Omental fat pad (tissue), 4 donors: ENCODE measurements at places on chromosomes 2 and 18.

DNA sequence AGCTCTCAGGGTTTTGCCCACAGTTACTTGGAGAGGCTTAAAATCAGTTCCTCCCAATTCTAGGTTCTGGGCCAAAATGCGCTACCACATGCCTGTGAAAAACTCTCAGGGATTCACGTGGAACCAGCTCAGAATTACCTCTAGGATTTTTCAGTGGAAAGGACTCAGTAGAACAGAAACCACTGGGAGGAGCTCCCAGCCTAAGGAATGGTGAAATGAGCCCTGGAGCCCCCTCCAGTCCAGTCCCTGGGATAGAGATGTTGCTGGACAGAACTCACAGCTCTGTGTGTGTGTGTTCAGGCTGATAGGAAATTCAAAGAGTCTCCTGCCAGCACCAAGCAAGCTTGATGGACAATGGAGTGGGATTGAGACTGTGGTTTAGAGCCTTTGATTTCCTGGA is 21.1 kb upstream of the SLC9A4 start:
- no peak for DNase-seq

GRCh38 chr2:171957061-171957460 is 34.8 kb downstream of the HAT1 start:
- DNase-seq = no peak

- DNase-seq = no peak
Measured at GRCh38 chr2:119076713-119077112, 81.8 kb downstream of the C1QL2 start.

DNA sequence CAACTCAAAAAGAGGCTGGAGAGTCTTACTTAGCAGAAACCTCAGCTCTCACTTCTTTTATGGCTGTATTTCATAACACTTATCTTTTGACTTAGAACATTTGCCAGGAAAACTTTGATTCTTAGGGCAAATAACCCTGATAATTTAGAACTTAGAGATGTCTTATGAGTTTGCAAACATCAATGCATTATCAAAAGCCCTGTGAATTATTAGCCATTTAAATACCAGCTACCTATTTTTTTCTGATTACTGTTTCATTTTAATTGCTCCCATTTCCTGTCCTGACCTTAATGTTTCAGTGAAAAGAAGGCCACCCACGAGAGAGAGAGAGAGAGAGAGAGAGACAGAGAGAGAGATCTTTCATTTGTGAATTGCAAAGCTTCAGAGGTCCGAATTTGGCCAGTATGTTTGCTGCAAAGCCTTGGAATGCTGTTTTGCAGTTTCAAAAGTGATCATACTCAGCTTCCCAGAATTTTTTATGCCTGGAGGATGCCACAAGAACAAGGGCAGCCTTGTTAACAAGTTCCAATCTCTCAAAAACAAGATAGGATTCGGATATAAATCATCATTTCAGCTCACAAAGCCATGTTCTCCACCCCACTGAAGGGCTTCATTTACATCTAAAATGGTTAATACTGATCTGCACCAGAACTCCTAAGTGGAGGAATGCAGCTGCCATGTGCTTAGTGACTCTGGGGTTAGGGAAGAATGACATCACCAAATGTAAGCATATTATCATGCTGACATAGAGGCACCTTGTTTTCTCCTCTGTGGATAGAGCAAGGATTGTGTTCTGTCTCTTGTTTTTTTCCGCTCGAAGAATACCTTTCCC is 478.2 kb downstream of the ARHGAP15 start:
- no peak for DNase-seq

GRCh38 chr2:74001121-74001520 is 16.4 kb downstream of the TET3 start:
- DNase-seq = no peak

DNA sequence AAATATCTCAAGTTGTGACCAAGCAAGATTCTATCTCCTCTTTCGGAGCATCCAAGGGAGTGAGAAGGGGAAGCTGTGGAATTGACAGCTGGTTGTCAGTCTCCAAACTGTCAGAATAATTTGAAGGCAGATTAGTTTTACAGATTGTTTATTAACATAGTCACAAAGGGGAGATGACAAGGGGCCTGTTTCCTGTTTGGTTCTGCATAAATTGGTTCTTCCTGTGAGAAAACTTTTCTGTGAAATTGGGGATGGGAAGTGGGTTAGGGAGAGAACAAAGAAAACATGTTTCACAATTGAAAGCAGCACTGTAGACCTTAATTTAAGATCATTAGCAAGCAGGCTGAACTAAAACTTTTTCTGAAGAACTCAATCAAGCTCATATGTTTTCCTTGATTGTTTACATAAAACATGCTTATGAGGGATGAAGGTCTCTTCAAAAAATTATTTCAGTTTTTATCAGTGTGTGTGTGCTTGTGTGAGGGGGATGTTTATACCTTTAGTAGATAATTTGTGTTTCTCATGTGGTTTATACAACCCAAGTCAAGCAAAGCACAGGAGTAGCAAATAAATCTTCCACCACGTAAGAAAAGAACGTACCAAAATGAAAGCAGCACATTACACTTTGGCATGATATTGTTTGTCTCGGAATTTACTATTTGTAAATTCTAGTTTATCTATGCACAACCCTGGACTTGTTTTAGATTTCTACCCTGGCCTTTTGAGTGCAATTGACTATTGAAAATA is 604.9 kb upstream of the CDH2 start:
- DNase-seq = no peak

GRCh38 chr2:141517852-141518421 is 612.9 kb downstream of the LRP1B start:
- no peak for DNase-seq

GRCh38 chr2:158729451-158729850 is 65.7 kb upstream of the DAPL1 start:
- DNase-seq = no peak

DNA sequence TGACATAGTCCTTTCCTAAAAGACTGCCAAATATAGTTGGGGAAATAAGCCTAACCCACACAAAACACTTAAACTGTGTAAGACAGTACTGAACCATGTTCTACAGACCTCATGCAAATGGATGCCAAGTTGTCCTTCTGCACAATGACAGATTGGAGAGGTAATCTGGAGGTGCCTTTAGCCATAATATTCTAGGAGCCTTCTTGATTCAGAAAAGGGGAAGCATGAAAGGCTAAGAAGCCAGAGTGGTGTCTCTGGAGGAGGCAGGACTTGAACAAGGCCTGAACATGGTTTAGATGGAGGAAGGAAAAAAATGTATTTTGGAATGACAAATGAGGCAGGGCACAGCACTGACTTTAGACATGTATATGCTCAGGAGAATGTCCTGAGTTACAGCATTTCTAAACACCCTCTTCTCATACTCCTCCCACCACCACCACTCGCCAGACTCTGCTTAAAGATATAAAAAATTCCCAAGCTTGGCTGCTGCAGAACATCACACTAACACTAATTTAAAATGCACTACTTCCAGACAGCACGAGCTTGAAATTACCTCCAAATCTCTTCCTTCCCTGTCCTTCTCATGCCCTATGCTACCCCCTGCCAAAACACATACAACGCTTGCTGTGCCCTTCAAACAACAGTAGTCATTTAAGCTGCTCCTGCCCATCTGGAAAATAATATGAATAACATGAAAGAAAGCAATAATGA is 110.4 kb downstream of the ANKRD44 start:
- no peak for DNase-seq

GRCh38 chr2:230323385-230324106 is 3.4 kb upstream of the SP140L start:
- DNase-seq = no peak

- no peak for DNase-seq
Measured at GRCh38 chr18:9062418-9062751, 40.1 kb upstream of the NDUFV2 start.

DNA sequence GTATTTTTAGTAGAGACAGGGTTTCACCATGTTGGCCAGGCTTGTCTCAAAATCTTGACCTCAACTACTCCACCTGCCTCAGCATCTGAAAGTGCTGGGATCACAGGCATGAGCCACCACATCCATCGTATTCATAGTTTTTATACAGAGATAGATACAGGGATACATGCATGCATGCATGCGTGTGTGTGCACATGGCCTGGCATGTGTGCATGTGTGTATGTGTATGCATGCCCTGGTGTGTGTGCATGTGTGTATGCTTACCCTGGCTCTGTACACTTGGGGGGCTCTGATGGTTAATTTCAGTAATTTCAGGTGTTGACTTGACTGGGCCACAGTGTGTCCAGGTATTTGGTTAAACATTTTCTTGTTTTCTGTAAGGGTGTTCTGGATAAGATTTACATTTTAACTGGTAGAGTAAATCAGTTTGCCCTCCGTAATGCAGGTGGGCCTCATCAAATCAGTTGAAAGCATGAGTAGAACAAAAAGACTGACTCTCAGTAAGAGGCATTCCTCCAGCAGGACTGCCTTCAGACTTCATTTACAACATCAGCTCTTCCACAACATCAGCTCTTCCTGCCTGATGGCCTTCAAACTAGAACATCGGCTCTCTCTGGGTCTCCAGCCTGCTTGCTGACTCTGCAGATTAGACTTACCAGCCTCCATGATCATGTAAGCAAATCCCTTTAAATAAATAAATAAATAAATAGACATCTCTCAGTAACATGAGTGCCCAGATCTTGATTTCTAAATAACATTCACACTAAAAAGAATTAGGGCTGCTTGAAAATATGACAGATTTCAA is 30.8 kb downstream of the SESTD1 start:
- no peak for DNase-seq

DNA sequence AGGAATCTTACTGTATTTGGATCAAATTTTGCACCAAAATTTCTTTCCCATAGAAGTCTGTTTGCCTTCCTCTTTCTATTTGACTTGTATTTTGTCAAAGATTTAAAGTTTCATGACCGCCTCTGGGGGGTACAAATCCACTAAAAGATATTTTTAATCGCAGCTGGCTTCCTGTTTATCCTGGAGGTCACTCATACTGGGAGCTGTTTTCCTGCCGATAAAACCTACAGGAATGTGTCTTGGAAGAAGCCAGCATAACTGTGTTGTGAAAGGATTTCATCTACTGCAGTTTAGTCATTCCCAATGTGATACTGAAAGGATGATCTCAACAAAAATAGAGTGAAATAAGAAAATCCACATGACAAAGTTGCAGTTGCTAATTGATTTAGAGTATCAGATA is 184.0 kb downstream of the RIT2 start:
- no peak for DNase-seq

DNA sequence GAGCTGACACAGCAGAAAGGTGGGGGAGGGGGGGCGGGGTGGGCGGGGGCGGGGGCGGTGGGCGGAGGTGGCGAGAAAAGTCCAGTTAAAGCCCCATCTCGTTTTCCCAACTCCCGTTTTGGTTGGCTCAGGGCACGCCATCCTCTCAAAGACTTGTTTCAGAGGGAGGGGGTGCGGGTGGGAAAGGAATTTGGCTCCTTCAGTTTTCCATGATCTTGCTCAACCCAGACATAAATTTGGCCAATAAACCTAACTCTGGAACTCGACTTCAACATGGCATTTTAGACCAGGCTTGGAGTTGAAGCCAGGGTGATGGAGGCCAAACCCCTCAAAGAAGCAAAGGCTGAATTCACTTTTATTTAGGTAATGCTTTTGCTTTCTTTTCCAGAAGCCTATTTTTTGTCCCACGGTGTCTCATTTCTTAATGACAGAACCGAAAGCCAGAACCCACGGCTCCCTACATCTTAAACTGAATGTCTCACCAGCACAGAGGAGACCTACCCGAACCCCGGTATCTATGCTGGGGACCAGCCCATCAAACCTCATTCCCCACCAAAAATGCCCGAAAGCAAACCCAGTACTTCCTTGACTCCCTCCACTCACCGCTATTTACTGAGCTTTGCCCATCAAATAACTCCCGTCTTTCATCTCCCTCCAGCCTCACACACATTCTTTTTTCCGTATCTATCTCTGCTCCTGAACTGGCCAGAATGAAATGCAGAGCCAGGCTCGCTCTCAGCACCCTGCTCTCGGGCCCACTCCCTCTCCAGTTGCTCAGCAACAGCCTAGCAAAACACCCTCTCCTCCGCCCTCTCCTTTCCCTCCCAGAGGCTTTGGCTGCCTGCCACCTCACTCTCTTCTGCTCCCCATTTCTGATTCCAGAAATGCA is 4.3 kb downstream of the IGFBP5 start:
- no peak for DNase-seq

DNA sequence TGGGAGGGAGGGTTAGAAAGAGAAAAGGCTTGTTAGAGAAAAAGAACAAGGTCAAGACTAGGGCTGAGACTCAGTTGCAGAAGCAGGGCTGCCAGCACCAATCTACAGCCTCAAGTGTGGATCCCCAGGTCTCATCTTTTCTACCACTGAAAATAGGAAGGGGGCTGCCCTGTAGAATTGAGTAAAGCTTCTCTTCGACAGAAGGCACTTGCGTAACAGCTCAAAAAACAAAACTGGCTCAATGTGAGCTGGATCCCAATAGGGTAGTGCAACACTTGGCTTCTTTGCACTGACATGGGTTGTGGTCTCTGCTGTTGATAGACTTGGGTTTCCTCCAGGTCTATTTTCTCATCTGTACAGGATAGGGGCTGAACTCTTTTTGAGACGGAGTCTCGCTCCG is 1.8 kb upstream of the MPV17 start:
- no peak for DNase-seq

DNA sequence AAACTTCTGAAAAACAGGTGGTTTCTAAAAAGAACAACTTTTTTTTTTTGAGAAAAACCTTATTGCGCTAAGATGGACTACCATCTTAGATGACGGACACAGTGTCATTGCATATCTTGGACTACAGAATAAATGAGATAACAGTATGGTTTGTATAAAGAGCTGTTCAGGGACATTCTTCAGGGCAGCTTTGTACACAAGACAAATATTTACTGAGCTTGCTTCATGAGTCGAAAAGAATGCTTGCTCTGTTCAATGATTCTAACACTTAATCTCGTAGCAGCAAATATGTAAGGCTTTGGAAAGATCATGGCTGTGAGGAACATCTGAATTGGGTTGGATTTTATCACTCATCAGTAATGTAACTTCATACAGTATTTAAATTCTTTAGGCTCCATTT is 282.5 kb upstream of the CWC22 start:
- no peak for DNase-seq

DNA sequence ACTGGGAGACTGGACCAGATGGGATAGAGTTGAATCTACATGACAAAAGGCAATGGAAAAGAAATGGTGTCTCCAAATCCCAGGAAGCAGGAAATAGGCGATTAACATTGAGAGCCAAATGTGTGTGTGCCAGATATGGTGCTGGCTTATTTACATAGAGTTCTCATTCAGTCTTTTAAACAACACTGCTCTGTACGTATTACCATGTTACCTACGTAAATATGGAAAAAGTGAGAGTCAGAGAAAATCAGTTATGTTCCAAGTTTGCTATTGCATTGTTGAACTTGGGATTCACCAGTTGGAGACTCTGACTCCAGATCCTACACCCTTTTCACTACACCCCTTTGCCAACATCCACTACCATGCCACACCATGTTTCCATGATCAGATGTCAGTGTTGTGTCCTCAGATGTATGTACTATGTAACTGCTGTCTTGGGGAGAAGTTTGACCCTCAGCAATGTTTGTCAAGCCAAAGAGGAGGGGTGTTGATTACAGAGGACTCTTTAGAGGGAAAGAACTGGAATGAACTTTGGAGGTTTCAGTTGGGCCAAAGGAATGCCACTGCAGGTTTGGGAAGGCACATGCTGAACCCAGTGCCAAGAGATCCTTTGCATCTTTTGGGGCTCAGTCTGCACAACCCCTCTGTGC is 19.6 kb upstream of the GREB1 start:
- DNase-seq = no peak

GRCh38 chr2:172380436-172381274 is 46.7 kb upstream of the ITGA6 start:
- DNase-seq = no peak

GRCh38 chr2:165582863-165583506 is 113.5 kb downstream of the CSRNP3 start:
- no peak for DNase-seq

GRCh38 chr18:68728081-68728700 is 13.3 kb upstream of the TMX3 start:
- no peak for DNase-seq
